ENCODE measurements at places on chromosomes 7 and 10.

GRCh38 chr7:68929781-68930261, 668.5 kb upstream of the AUTS2 start:
- no peak for DNase-seq

GRCh38 chr10:122847782-122848604, 2.3 kb upstream of the CUZD1 start:
- no peak for DNase-seq

- DNase-seq = no peak
Observed at GRCh38 chr7:54360075-54360840, 181.9 kb upstream of the VSTM2A start.

DNA sequence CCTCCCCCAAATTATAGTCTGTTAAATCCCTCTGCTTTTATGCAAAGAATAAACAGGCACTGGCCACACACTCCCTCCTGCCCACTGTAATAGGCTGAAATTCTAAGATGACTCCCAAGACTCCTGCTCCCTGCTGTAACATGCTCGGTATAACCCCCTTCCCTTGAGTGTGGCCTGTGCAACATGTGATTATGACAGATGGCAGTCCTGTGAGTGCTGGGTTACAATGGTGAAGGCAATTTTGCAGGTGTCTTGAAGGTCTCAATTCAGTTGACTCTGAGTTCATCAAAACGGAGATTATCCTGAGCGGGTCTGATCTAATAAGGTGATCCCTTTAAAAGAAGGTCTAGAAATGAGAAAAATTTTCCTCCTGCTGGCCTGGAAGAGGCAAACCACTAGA, 55.9 kb downstream of the CREB3L2 start:
- DNase-seq = no peak

DNA sequence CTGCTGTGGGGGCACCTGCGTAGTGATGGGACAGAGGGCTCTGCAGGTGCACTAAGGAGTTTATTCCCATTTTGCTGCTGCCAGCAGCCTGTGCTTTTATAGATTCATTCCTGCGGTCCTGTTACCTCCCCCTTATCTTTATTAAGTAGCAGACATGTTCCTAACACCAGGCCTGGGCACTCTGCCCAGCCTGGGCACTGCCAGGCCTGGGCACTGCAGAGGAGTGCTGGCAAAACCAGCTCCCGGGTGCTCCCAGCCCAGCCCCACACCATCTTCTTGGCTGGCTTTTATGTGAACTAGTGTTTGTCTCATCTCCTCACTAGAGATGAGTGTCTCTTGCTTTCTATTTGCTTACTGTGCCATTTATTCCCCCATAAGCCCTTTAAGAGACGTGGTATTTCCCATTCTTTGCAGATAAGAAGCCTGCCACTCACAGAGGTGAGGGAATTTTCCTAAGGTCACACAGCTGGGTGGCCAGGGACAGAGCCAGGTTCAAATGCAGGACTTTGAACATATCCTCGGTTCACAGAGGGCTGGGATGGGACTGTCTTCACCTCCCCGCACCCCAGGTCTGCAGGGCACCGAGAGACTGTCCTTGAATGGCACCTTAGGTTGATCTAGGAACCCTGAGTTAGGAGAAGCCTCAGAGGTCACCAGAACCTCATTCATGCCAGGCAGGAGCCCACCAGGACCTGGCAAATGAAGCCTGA, 14.6 kb upstream of the DRGX start:
- DNase-seq = no peak

All from stimulated activated CD8-positive, alpha-beta memory T cell treated with anti-CD3 and anti-CD28 coated beads, Interleukin-4, amount 100 ng/mL, for 1 hour (primary cell).